ENCODE measurements at places on chromosomes 5 and 9.

DNA sequence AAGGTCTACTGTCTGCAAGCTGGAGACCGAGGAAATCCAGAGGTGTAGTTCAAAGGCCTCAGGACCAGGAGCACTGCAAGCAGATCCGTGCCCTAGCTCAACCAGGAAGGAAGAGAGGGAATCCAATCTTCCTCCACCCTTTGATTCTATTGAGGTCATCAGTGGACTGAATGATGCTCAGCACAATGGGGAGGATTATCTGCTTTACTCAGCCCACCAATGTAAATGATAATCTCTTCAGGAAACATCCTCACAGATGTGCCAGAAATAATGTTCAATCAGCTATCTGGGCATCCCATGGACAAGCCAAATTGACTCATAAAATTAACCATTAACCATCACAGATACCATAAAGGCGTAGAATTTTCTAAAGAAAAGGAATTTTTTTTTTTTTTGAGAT lies 92.0 kb downstream of the BASP1 start:
- DNase-seq = no peak

DNA sequence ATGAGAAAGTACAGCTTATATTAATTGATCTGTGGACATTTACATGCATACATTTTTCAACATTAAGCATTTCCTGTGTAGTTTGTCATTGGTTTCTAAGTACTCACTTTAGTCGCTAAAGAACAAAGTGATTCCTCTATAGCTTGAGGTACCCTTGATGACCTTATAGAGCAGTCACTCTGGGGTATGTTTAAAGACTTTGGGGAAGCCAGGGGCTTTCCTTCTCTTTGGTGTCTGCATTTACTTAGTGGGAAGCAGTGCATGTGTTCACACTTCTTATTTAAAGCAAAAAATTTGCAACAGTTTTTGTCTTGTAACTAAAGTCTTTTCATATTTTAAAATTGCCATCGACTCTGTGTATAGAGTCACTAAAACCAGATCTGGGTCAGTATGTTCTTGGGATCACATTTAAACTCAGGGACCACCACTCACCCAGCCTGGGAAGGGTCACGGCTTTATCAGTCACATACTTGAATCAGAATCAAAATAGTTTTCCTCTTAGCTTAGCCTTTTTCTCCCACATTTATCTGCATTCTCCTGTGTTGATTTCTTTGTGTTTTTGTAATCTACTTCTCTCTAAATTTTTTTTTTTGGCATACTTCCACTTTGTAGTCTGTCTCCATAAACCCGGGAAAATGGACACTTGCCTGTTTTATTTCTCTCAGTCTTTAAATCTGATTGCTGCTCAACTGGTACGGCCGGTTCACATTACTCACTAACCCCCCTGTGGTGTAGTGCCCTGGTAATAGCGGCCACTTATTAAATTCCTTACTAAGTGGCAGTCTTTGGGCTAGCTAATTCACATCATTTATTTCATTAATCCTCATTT lies 143.9 kb upstream of the FBN2 start:
- no peak for DNase-seq

- no peak for DNase-seq
These were observed 53.8 kb downstream of the MFAP3 start for GRCh38 chr5:154092356-154093141.

DNA sequence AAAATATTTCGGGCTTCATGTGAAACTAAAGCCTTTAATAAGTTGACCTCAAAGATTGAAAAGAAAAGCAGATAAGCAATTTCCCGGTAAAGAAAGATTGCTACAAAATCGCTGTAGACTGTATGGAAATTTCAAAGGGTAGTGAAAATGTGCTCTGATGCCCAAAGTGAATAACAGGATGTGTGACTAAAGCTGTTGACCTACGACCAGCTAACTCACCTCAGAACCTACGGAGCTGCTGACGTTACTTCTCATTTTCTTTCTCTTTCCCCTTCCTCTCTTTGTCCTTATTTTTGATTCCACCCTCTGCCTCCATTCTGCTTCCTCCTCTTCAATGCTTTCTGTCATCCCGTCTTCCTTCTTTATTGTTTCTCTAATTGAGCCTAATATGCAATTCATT lies 103.2 kb downstream of the PDE4D start:
- no peak for DNase-seq

- no peak for DNase-seq
These were observed 43.6 kb downstream of the BASP1 start for GRCh38 chr5:17261075-17261474.

DNA sequence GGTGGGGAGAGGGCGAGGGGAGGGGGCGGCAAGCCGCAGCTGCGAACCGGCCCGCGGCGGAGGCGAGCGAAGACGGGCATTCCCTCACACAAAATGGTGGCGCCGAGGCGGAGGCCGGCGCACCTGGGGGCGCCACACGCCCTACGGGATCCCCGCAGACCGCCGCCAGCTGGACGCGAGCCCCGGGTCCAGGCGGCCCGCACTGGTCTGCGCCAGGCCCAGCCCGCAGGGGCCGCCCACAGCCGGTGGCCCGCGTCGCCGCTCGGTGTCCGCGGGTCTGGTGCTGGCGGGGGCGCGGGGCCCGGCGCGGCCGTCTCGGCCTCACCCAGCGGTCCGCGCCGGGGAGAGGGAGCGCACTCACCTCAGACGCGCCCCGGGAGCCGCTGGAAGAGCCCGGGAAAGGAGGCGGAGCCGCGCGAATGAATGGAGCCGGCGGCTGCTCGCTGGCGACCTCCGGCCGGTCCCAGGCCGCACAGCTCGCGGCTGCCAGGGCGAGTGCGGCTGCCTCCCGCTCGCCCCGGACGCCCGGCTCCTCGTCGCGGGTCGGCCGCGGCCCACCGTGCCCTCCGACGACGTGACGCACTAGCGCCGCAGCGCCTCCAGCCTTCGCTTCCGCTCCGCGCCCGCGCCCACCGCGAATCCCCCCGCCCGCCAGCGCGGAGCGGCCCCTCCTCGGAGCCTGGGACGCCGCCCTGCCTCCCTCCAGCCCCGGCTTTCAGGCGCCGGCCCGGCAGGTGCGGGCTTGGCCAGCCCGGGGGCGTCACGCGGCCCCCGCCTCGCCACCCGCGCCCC lies at the start of gene FAM169A:
Gene FAM169A, minus strand, starts transcription at position 584 of the 792 bp plus-strand sequence. CDS start 24,711 bp downstream, outside the sequence.
- peak; percentile 43 for DNase-seq

DNA sequence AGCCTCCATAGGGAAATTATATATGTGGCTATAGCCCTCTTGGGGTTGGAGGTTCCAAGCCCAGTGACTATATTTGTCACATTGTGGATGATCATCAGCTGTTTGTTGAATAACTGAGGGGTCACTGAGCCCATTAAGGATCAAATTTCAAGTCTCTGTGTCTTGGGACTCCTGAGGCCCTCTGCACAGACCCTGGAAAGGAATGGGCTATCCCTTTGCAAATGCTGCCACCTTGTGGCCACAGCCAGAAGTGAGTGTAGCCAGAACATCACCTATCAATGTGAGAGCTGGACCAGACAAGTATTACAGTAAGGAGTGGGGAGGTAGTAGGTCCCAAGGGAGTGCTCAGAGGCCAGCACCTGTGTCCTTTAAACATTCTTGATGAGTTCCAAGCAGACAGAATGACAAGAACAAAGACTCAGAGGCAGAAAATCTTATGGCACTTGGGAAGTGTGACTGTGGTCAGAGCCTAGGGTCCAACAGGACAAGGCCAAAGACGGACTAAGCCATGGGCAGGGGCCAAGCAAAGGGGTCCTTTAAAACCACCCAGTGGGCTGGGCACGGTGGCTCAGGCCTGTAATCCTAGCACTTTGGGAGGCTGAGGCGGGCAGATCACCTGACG lies 8.2 kb downstream of the RPP25L start:
- peak; percentile 51 for DNase-seq

DNA sequence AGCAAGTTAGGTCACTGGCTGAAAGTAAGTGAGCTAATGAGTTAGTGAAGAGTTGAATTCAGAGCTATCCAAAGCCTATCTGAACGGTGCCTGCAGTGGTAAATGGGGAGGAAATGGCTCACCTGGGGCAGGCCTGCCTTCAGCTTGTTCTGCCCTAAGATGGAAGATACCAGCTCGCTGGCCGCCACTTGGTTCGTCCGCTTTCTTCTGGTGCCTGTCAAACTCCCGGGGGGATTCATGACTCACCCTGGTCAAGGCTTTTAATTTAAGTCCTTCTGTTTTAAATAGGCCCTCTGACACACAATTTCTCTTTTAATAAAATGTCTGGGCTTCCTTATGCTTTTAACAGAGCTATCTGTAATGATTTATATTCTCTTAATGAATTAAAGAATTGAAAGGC lies 78.8 kb downstream of the CFAP90 start:
- no peak for DNase-seq

- DNase-seq = no peak
These were observed 30.2 kb downstream of the CYSTM1 start for GRCh38 chr5:140205216-140205615.

DNA sequence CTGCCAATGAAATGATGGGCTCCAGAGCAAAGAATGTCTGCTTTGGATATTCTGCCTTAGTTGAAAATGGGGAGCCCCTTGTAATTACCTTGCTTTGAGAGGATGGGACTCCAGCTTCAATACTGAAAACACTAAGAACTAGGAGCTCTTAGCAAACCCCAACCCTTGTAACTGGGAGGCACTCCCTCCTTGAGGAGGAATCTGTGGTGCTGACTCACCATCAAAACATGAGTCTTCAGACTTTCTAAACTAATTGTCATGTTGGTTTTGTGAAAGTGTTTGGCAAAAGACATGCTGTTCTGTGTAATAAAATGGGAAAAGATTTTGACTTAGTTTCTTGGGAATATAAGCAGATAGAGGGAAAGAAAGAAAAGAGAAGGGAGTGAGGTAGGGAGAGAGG lies 91.9 kb upstream of the PTPRD start:
- no peak for DNase-seq
